Placental epithelial cell (primary cell): ENCODE measurements at places on chromosomes 16 and 17. TPM values are rescaled to one million over a fixed set of nuclear protein-coding genes. Genes with fewer than 3 reads are reported as not detected.

EVI2A gene
- 0.39 TPM in 1 of 2 replicates, not detected in the other for total RNA-seq

GLTPD2 gene
- total RNA-seq: 0.79 TPM in 1 of 2 replicates, not detected in the other

CPPED1 gene
- total RNA-seq: 25.9 and 47.7 TPM in 2 replicates

KRT25 gene
- not detected in 2 replicates for total RNA-seq

MRPL45 gene
- 35.6 and 43.6 TPM in 2 replicates for total RNA-seq

TEKT1 gene
- total RNA-seq: not detected in 2 replicates

KRT20 gene
- total RNA-seq: not detected in 2 replicates

CES1 gene
- total RNA-seq: under 0.01 TPM in 1 of 2 replicates, not detected in the other

DNAAF8 gene
- 0.39 and 0.54 TPM in 2 replicates for total RNA-seq

CCL1 gene
- not detected in 2 replicates for total RNA-seq

PYDC1 gene
- total RNA-seq: not detected in 2 replicates

SP6 gene
- 1.8 and 2.7 TPM in 2 replicates for total RNA-seq

SLX1B gene
- total RNA-seq: 3.1 and 20.2 TPM in 2 replicates

ZNF213 gene
- total RNA-seq: 11.4 and 13.2 TPM in 2 replicates

SPNS2 gene
- total RNA-seq: 0.79 and 1.5 TPM in 2 replicates

CMTM2 gene
- not detected in 2 replicates for total RNA-seq

LDHD gene
- total RNA-seq: 0.11 and 0.39 TPM in 2 replicates

CHST6 gene
- 0.33 and 0.79 TPM in 2 replicates for total RNA-seq

SLC52A1 gene
- total RNA-seq: 0.33 TPM in 1 of 2 replicates, not detected in the other

KCNJ16 gene
- total RNA-seq: under 0.01 and 0.76 TPM in 2 replicates

MT1H gene
- 1.5 TPM in 1 of 2 replicates, not detected in the other for total RNA-seq

SLFN12L gene
- total RNA-seq: not detected in 2 replicates

EVI2B gene
- not detected in 2 replicates for total RNA-seq
